ENCODE measurements at places on chromosomes 7 and 10. TPM values are rescaled to one million over a fixed set of nuclear protein-coding genes. Genes with fewer than 3 reads are reported as not detected.

TACR2 gene
- polyA plus RNA-seq = not detected

CH25H gene
- 1.7 TPM for polyA plus RNA-seq

SPACDR gene
- not detected for polyA plus RNA-seq

CUZD1 gene
- 3.1 TPM for polyA plus RNA-seq

SFR1 gene
- polyA plus RNA-seq = 13.0 TPM

MCM10 gene
- polyA plus RNA-seq = 33.4 TPM

HMX2 gene
- 3.4 TPM for polyA plus RNA-seq

CAV2 gene
- 4.2 TPM for polyA plus RNA-seq

EGFR gene
- 1.5 TPM for polyA plus RNA-seq

PYROXD2 gene
- polyA plus RNA-seq = 2.6 TPM

ITPRIP gene
- polyA plus RNA-seq = 6.9 TPM

MYL10 gene
- polyA plus RNA-seq = 0.75 TPM

SH2B2 gene
- polyA plus RNA-seq = 5.6 TPM
